IPS-NIHi11 (cell line): ENCODE measurements at places on chromosomes 5 and 9.
A peak's percentile ranks its signal among the peaks of the same experiment; 100 is the strongest.

- DNase-seq, result no peak
Observed at GRCh38 chr9:85653153-85653552, 88.6 kb downstream of the AGTPBP1 start.

DNA sequence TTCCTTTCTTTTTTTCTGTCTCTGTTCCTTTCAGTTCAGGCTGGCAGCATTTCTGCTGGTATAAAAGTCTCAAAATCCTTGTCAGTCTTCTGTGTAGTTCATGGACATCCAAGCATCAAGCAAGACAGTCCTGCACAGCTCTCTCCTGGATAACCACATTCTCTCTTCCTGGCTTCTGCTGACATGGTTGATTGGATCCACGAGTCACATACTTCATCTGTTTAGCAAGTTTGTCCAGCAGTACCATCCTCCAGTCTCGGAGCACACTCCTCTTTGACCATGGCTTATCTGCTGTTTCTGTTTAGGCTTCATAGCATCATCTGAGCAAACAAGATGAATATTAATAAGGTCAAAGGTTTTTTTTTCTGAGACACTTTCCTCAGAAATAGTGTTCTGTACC, 220.8 kb downstream of the KDM4C start:
- DNase-seq, result no peak

DNA sequence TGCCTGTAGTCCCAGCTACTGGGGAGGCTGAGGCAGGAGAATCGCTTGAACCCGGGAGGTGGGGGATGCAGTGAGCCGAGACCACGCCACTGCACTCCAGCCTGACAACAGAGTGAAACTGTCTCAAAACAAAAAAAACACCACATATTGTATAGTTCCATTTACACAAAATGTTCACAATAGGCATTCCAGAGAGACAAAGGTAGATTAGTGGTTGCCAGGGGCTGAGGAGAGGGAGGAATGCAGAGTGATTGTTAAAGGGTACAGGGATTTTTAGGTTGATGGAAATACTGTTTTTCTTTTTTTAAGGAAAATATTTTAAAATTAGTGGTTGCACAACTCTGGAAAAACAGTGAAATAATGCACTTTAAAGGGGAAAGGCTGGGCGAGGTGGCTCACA, 19.6 kb downstream of the ETF1 start:
- DNase-seq, result no peak

DNA sequence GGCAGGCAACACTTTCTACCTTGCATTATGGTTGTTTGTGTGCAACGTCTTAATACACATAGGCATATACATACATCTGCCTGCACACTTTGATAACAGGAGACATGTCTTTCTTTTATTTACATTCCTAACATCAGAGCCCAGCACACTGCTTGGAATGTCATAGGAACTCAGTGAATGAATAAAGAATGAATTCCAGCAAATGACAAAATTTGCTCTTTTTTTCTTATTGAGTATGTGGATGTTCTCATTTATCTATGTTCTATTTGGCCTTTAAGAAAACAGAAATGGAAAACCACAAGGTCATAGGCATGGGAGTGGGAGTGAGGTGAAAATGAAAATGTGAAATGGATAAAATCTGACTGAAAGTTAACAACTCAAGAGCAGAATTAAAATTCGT, 36.3 kb upstream of the PALM2AKAP2 start:
- DNase-seq, result no peak

DNA sequence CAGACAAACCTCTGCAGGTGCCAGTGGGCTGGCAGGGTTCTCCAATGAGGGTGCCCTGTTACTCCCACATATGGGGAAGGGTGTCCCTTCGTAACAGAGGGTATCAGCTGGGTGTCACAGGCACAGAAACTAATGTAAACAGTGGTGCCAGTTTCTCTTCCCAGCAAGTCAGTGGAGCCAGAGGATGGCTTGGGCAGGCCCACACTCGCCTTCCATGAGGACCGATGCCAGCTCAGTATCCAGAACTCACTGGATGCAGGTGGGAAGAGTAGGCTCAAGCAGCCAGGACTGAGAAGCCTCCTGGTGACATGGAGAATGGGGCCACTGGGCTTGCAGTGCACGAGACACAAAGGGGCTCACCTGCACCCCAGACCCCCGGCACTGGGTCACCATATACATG, 30.4 kb downstream of the FSTL4 start:
- no peak for DNase-seq

GRCh38 chr5:76736679-76737556, 21.0 kb downstream of the F2R start:
- no peak for DNase-seq

DNA sequence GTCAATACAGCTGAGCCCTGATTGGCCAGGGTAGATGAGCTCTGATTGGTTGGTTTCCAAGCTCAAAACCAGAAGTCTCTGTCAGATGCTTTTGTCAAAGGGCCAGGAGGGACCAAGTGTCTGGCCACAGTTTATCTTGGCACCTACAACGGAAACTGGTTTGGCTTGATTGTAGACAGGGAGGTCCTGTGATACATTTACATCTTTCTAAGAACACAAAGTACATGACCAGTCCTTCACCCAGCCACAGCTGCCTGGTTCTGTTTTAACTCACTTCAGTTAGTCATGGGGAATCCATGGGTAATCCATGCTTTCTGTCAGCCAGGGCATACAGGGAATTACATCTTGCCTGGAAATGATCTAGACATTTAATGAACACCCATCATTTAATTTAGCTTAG, 171.2 kb downstream of the SLC12A2 start:
- DNase-seq, result no peak

GRCh38 chr9:121071370-121071755, 3.4 kb upstream of the CNTRL start:
- DNase-seq, result no peak

GRCh38 chr9:68940573-68940972, 73.3 kb downstream of the PRKACG start:
- no peak for DNase-seq

GRCh38 chr9:83596899-83597504, 25.9 kb upstream of the IDNK start:
- peak; percentile 81 for DNase-seq

DNA sequence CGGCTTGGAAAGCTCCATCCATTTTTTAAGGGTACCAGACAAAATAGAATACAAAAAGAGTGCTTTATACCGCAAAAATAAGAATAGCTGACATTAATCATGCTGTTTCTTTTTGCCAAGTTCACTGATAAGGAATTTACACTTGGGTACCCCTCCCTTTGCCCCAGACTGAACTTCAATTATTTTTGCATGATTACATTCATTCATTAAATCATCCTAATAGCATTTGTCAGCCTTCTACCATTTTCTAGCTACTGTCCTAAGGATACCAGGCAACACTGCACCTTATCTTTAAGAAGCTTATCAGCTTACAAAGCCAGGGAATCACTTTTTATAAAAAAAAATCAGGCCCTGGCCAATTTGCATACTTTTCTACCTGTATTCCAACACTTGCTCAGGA, 48.4 kb downstream of the YIPF5 start:
- no peak for DNase-seq

GRCh38 chr9:120921661-120922181, 4.9 kb downstream of the TRAF1 start:
- no peak for DNase-seq

DNA sequence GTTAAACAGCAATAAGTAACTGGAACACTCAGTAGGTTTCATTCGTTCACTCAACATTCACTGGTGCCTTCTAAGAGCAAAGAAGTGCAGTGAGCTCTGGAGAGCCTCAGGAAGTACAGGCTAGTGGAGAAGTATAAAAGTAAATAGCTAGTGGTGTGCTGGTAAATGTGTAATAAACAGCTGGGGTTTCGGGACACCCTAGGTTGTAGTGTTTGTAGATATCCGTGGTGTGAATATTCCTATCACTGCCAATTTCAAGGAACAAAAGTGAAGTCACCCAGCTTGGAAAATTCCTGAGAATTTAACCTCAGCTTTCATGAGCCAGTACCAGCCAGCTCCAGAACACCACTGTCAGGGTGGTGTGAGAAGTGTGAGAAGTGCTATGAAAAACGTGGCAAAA, 75.9 kb downstream of the GABBR2 start:
- DNase-seq, result no peak

DNA sequence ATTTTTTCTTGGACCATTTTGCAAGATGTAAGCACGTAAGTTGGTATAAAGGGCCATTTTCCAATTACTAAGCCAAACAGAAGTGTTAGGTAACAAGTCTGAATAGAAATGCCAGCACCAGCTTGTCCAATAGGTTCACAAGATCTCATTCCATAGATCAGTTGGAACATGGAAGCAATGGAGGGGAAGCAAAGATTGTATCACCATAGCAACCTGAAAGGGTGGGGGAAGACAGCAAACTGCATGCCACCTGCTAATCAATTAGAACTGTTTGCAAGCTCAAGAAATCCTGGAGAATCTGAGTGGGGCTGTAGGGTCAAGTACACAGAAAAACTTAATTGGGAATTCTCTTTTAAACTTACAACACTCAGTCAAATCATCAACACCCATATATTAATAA, 264.9 kb upstream of the EFNA5 start:
- no peak for DNase-seq

DNA sequence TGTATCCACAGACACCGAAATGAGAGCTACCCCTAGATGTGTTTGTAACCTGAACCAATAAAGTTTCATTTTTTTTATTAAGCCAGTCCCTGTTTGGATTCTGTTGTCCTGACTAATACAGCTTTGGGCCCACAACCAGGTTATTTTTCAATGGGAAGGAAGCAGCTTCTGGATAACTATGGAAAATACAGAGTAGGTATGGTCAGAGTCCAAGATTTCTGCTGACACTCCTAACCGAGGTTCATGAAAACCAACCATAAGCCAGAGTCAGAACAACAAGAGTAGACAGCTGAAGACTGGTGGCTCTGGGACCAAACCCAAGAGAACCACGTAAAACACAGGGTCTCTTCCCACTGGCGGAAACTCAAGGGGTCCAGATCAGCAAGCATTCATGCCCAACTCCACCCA, 10.8 kb downstream of the KLF9 start:
- DNase-seq, result no peak

DNA sequence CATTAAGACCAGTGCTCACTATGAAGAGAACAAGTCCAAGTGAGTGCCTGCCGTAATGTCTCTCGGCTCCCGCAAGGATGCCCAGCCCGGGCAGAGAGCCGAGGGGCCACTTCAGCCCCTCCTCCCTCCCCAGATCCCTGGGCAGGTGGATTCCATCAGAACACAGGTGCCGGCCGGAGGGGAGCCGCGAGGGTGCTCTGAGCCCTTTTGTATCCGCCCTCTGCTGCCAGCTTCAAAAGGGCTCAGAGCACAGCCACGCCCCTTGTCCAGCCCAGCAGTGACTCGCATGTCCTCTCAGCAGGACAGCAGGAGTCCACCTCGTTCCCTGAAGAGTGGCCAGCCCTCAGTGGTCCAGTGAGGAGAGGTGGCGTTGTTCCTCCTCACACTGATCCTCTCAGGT, 43.9 kb downstream of the CYFIP2 start:
- DNase-seq, result peak; percentile 54

DNA sequence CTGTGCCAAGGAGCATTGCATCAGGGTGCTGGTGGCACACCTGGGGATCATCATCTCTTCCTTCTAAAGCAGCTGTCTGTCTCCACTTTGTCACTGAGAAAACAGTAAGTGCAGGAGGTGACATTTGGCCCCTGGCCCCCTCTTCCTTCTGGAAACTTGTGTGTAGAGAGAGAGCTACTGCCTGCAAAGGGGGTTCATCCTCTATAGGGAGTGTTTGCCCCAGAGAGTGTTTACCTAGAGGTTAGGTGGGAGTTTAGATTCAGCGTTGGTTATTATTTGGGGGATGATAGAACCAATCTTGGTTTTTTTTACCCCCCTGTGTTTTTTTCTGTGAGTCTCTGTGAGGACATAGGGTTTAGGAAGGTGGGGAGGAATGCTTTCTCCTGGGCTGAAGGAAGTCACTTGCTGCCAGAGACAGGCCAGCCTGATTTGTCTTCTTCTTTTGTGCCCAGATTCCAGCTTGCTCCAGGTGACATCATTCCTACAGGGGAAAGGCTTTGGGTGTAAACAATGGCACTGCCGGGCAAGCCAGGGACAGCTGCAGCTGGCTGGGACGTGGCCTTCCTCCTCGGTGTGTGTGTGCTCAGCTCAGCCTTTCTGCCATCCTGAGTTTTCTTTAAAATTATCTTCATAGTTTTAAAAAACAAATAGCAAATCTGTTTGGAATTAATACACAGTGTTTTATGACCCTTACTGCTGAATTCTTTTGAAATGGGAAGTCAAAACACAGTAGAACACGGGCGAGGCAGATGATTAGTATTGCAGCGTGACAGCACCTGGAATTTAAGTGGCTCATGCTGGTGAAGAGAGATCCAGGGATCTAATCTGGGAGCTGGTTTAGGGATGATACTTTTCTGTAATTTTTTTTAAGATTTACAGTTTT, 24.5 kb downstream of the PRRC2B start:
- peak; percentile 59 for DNase-seq

DNA sequence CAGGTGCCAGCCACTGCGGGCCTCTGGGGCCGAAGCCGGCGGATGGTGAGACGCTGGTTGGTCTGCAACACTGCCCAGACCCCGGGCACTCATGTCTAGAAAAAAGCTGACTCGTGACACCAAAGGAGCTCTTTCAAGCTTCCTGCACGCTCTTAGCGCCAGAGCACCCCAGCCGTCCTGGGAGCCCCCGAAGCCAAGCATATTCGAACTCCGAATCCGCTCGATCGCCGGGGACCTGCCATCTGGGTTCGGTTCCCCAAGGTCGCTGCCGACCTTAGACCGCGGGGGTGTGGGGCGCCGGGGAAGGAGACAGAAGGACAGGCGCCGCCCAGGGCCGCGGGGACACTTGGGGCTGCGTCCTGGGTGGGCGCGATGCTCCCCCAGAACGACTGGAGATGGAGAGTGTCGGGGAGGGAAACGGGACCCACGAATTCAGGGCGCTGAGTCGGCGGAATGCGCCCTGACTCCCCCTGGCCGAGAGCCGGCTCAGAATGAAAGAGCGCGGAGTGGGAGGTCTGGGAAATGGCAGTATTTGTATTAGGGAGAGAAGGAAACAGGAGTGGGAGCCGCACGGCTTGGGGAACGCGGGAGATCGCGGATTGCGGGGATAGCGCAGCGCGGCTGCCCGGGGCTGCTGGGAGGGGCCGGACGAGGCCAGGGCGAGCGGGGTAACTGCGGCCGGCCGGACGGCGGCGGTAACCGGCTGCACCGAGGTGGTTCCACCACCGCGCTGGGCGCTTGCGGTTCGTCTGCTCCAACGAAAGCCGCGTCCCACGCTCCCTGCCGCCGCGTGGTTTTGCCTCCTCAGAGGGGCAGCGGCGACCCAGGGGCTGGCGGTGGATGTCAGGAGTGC, 20.1 kb upstream of the MARCHF6 start:
- DNase-seq, result peak; percentile 75

DNA sequence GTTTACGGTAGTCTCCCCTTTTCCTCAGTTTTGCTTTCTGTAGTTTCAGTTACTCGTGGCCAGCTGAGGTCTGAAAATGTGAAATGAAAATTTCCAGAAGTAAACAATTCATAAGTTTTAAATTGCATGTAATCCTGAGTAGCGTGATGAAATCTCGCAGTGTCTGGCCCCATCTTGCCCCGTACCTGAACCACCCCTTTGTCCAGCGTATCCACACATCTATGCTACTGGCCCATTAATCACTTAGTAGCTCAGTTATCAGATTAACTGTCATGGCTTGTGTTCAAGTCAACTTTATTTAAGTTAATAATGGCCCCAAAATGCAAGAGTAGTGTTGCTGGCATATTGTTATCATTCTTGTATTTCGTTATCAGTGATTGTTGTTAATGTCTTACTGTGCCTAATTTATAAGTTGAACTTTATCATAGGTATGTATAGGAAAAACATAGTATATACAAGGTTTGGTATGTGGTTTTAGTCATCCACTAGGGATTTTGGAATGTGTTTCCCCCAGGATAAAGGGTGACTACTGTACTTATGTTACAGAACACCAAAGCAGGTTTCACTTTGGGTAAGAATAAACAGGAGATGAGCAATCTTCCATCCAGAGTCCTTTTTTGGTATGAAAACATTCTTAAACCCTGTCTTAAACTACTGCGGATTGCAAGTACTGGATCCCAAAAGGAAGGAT, 118.4 kb upstream of the KCNN2 start:
- DNase-seq, result no peak
